ENCODE measurements at places on chromosomes 11 and 22. TPM values are rescaled to one million over a fixed set of nuclear protein-coding genes. Genes with fewer than 3 reads are reported as not detected.

Gene LIF
- total RNA-seq = 13.4 TPM

Gene SCYL1
- 83.9 TPM for total RNA-seq

Gene CHRM1
- total RNA-seq = not detected

Gene INSC
- not detected for total RNA-seq

Gene CYB5R3
- 136 TPM for total RNA-seq

GRCh38 chr22:37157516-37158285, 8.0 kb upstream of the IL2RB start:
- H3K27ac ChIP-seq = no peak overlapping the region
- H3K4me1 ChIP-seq = no peaks in the 10 kb centered on the region
- H3K4me3 ChIP-seq = no peak overlapping the region
- DNase-seq = no peak
- no peaks in the 10 kb centered on the region for H3K36me3 ChIP-seq
- H3K27me3 ChIP-seq = no peaks in the 10 kb centered on the region

DNA sequence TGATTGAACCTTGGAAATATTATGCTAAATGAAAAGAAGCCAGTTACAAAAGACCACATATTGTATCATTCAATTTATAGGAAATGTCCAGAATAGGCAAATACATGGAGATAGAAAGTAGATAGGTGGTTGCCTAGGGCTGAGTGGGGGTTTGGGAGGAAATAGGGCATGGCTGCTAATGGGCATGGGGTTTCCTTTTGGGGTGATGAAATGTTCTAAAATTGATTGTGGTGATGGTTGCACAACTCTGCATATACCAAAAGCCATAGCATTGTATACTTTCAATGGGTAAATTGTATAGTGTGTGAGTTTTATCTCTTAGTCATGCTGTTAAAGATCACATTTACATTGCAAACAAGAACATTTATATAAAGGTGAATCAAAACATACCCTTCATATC, 48.7 kb downstream of the LDLRAD3 start:
- H3K27me3 ChIP-seq = no peaks in the 10 kb centered on the region
- H3K36me3 ChIP-seq = no peaks in the 10 kb centered on the region
- no peak for DNase-seq
- peaks cover 3% of the 10 kb centered on the region for H3K4me1 ChIP-seq

GRCh38 chr11:12287374-12288211, 89.8 kb upstream of the PARVA start:
- peak overlapping the region; percentile 81 for H3K27ac ChIP-seq
- DNase-seq = peak; percentile 71

DNA sequence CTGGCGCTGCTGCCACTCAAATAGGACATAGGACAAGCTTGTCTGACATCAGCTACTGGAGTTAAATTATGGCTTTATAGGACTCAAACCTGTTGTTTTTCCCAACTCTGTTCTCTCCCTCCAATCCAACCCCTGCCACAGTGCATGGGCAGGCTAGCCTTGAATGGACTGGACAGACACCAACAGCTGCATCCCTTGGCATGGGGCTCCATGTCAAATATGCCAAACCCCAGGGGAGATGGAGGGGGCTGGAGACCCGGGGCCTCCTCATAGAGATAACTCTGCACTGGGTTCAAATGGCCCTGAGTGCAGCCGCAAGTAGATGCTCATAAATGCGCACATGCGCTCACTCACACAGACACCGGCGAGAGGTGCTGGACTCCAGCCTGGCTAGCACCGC, 28.9 kb downstream of the CD5 start:
- H3K27ac ChIP-seq = peak overlapping the region; percentile 81
- no peaks in the 10 kb centered on the region for H3K36me3 ChIP-seq
- DNase-seq = no peak
- H3K4me1 ChIP-seq = peaks cover 9% of the 10 kb centered on the region
- no peak overlapping the region for H3K4me3 ChIP-seq
